Activated T-helper 9 cell treated with anti-CD3 and anti-CD28 coated beads, Interleukin-2, amount 50 U/mL, for 16 hours (primary cell): ENCODE measurements at places on chromosomes 3 and 15.

- DNase-seq: no peak
These were observed 478.9 kb upstream of the GBE1 start for GRCh38 chr3:82240322-82240721.

DNA sequence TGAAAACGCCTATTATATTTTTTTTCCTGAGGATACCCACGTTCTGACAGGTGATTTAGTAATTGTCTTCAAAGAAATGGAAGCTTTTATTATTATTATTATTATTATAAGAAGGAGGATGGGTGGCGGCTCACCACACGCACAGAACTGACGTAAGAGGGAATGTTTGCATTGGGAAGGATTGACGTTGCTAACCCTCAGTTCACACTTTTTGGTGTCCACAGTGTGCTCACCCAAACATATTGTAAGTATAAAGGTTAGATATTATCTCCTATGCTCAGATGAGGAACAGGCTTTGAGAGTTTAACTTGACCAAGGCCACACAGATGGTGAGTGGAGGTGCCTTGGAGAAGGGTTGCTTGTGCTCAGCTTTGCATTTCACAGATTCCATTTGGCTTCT lies 533.5 kb upstream of the TBL1XR1 start:
- DNase-seq: no peak

- DNase-seq: no peak
These were observed 15.3 kb downstream of the MRPL47 start for GRCh38 chr3:179589143-179589542.

GRCh38 chr15:48695827-48696573 lies 50.5 kb upstream of the FBN1 start:
- DNase-seq: no peak

GRCh38 chr3:89058371-89058770 lies 49.0 kb upstream of the EPHA3 start:
- DNase-seq: no peak

- DNase-seq: no peak
These were observed 143.6 kb upstream of the GRM7 start for GRCh38 chr3:6717026-6717943.

DNA sequence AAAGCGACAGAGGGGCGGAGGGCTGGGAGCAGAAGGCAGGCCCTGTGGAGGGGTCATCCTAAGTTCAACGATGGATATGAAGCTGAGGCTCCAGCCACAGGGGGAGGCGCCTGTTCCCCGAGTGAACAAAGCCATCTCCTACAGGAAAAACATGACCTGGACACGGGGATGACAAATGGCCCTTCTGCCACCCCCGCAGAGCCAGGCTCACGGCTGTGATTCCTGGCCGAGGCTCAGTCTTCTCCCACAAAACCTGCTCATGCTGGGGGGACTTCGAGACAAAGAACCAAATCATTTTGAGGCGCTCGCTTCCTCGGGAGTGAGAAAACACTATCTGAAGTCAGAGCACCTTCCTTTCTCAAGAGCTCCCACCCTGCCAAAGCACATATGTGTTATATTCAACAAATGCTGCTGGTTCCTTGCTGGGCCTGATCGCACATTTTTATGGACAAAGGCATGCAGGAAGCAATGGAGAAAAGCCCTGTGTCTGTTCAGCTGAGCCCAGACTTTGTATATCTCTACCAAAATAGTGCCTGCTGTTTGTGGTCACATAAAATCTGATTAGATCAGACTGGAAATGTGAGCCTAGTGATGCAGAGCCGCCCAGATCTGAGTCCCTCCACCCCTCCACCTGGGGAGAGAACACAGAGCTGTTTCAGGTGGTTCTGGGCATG lies 5.6 kb downstream of the RBP1 start:
- DNase-seq: no peak

DNA sequence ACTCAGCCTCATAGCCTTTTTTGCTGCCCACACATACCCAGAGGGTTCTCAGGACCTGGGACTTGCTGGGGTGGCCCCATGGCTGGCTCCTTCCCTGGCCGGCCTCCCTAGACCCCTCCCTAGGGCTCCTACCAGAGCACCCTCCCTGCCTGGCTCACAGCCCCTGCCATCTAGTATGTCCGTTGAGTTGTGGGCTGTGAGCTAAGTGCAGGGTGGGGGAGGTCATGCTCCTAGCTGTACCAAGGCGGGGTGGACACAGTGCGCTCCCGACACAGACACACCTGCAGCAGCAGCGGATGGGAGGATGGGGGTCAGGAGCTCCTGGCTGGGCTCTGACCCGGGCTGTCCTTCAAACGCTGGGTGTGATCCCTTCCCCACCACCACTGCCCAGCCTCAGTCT lies 41.6 kb downstream of the HMCES start:
- no peak for DNase-seq

GRCh38 chr15:70093070-70093469 lies 4.6 kb downstream of the TLE3 start:
- DNase-seq: no peak

GRCh38 chr15:65576664-65577063 lies 34.3 kb downstream of the INTS14 start:
- DNase-seq: no peak

- no peak for DNase-seq
These were observed 33.4 kb downstream of the PRICKLE2 start for GRCh38 chr3:64191822-64192221.

DNA sequence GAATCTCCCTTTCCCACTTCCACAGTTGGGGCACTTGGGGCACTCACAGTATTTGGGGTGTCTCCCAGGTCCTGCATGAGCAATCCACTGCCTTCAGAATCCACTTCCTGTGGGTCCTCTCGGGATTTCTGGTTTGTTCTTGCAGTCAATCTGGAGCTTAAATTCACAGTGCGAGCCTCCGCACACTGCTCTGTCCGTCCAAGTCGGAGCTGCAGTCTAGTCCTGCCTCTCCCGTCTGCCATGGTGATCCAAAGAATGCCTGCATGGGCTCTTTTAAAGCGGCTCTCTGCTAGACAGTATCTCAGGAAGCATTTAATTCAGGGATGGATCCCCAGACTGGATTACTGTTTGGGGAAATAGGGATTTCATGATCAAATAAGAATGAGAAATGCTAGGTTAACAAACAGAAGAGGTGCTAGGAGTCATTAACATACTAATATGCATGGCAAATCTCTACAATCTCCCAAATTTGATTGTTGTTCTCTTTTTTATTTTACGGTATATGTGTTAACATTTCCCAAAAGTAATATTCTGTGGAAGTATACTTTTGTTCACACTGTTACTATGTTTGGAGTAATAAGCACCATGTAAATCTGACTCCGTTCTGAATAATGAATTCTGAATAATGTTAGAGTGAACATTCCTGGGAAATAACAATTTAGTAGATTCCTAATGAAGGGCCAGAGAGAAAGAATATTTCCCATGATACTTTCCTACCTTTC lies 142.5 kb downstream of the HCN4 start:
- DNase-seq: no peak

DNA sequence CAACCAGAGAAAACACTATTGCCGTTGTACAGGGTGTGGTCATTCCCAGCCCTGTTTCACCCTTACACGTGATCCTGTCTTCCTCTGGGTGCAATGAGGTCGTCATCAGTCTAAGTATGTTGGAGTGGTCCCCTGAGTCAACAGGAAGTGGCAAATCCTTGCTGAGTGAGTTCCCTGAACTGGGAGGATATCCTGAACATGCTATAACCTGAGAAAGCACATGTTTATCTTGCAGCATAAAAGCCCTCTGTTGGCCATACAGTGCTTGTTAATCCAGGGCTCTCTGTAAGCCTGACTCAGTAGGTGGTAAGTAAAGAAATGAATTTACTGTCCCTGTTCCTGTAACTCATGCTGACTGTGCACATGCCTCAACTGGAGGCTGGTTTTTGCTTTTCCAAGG lies 477.8 kb upstream of the RGMA start:
- no peak for DNase-seq

DNA sequence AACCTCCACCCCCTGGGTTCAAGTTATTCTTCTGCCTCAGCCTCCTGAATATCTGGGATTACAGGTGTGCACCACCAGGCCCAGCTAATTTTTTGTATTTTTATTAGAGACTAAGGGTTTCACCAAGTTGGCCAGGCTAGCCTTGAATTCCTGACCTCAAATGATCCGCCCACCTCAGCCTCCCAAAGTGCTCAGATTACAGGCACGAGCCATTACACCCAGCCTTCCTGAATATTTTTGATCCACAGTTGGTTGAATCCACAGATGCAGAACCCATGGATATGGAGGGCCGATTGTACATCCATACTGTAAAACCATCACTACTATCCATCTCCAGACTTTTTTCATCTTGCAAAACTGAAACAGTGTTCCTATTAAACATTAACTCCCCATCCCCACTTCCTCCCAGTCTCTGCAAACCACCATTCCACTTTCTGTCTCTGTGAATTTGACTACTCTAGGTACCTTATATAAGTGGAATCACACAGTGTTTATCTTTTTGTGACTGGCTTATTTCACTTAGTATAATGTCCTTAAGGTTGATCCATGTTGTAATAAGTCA lies 8.2 kb upstream of the TMEM62 start:
- no peak for DNase-seq

DNA sequence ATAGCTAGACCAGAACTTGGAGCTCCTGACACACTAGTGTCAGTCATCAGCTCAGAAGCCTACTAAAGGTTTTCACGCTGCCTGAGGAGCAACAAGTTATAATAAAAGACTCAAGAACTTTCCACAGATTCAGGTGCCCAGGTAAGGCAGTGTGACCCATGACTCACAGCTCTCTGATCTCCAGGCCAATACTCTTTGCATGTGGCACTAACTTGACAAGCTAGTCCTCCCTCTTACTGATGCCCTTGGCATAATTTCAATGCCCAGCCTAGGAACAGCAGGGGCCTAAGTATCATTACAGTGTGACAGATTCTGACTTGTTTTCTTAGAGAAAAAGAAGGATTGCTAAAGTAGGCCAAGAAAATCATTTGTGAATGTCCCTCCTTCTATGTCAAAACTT lies 38.4 kb downstream of the MEIS2 start:
- no peak for DNase-seq

DNA sequence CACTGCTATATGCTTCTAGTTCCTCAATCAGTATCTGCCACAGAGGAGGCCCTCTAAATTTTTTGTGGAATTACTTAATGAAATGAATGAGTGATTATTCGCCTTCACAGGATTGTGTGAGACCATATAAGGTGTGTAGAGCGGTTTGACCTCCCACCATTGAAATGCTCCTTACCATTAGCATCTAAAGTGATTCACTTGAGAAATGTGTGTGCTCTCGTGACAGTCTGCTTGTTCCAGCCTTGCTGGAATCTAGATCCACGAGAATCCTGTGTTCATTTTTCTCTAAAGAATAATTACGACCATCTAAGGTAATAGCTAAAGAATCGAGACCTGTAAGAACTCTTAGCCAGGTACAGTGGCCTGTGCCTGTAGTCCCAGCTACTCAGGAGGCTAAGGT lies 126.9 kb downstream of the FNDC3B start:
- no peak for DNase-seq

DNA sequence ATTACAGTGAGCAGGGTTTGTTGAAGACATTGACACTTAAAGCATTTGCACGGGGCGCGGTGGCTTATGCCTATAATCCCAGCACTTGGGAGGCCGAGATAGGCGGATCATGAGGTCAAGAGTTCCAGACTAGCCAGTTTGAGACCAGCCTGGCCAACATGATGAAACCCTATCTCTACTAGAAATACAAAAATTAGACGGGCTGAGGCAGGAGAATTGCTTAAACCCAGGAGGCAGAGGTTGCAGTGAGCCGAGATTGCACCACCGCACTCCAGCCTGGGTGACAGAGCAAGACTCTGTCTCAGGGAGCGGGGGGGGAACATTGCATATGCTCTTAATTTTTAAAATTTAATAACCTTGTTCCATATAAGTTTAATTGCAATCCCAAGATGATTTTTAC lies 11.9 kb downstream of the STT3B start:
- no peak for DNase-seq

DNA sequence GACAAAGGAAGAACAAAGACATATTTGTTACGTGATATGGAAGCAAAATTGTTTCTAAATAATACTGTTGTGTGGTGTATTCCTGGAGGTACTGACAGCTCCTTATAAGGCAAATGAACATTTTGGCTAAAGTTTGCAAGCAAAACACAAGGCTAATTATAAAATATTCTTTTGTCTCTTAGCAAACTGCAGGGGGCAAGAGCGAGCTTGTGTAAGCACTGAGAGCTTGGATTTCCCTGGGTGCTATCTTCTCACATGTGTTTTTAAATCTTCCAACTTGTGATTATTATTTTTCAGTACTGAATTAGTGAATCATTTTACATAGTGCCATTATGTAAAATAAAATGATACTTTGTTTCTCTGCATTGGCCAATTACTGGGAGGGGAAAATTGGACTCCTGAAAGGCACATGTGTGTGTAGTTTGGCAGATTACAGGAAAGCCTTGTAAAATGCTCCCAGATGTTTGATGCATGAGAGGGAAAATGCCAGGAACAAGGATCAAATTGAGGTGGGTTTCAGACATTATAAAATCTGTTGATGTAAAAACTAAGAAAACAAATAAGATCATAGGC lies 611.5 kb downstream of the AGBL1 start:
- no peak for DNase-seq

- DNase-seq: peak; percentile 17
These were observed 815 bp downstream of the SPINT1 start for GRCh38 chr15:40844696-40845030.

- DNase-seq: no peak
These were observed 826.3 kb downstream of the FHIT start for GRCh38 chr3:60424942-60425341.

DNA sequence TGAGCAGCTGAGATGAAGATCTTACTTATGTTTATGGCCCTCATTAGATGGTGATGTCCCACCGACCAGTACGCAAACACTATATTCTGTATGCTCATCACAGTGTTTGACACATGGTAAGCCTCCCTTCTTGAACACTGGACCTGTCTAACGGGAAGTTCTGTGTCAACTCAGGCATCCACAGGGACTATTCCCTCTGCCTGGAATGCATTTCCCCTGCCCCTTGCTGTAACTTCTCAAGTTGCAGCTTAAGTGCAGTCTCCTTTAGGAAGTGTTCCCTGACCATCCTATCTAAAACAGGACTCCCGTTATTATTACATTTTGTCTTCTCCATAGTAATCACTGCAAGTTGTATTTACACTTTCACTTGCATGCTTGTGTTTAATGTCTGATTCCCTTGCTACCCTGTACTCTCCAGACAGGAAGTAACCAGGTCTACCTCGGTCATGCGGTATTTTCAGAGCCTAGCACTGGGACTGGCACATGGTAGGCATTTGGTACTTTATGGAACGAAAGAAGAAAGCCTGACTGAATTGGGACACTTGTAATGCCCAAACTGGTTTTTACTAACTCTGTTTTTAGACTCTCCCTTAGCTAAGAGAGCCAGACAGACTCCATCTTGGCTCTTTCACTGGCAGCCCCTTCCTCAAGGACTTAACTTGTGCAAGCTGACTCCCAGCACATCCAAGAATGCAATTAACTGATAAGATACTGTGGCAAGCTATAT lies 8.7 kb downstream of the DET1 start:
- DNase-seq: no peak

GRCh38 chr3:190701096-190701532 lies 161.4 kb downstream of the GMNC start:
- DNase-seq: no peak

GRCh38 chr3:146881966-146882760 lies 277.0 kb upstream of the PLSCR5 start:
- no peak for DNase-seq

GRCh38 chr3:42547401-42547945 lies 34.3 kb downstream of the SEC22C start:
- peak; percentile 60 for DNase-seq
